ENCODE measurements at places on chromosomes 7 and 10.

DNA sequence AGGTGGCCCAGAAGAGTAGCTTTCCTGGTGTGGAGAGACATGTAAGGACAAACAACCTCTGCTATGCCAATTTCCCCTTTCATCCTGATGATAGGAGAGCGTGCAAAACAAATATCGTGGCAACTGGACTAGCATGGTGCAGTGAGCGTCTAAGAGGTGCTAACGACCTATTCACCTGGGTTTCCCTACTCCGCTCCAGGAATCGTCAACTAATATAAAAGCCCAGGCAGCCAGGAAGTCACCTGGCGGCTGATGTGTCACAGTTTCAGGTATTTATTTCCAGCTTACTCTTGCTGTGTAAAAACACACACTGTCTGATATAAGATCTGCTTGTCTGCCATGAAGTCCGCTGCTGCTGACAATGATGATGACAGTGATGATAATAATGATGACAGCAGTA lies 56.5 kb upstream of the EFCAB10 start:
- no peak for DNase-seq

GRCh38 chr10:29415876-29416275 lies 127.0 kb downstream of the LYZL1 start:
- no peak for DNase-seq

GRCh38 chr10:51233337-51234100 lies 159.2 kb downstream of the PRKG1 start:
- no peak for DNase-seq

DNA sequence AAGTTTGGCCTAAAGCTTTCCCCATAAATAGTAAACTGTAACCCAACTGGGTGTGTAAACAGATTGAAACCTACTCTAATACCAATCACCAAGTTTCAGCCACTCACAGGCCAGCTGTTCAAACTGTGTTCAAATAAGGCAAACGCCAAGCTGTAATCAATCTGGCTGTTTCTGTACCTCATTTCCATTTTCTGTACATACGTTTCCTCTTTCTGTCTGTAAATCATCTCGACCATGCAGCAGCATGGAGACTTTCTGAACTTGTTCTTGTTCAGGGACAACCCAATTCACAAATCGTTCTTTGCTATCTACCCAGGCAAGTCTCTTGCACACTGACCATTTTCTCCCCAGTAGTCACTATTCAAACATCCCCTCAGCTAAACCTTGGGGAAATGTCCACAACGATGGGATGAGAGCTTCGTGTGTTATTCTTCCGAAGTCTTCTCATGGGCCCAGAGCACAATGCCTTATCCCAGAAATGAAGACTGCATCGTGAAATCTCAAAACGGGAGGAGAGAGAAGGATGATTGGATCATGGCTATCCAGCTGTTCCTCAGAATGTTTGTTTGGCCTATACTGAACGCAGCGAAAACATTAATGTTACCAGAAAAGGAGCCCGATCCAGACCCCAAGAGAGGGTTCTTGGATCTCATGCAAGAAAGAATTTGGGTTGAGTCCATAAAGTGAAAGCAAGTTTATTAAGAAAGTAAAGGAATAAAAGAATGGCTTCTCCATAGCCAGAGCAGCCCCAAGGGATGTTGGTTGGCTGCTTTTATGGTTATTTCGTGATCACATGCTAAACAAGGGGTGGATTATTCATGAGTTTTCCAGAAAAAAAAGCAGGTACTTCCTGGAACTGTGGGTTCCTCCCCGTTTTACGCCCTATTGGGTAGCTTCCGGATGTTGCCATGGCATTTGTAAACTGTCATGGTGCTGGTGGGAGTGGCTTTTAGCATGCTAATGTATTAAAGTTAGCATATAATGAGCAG lies 86.2 kb downstream of the SLC16A9 start:
- no peak for DNase-seq

- no peak for DNase-seq
These were observed 208.4 kb upstream of the LRRTM3 start for GRCh38 chr10:66717231-66717981.

DNA sequence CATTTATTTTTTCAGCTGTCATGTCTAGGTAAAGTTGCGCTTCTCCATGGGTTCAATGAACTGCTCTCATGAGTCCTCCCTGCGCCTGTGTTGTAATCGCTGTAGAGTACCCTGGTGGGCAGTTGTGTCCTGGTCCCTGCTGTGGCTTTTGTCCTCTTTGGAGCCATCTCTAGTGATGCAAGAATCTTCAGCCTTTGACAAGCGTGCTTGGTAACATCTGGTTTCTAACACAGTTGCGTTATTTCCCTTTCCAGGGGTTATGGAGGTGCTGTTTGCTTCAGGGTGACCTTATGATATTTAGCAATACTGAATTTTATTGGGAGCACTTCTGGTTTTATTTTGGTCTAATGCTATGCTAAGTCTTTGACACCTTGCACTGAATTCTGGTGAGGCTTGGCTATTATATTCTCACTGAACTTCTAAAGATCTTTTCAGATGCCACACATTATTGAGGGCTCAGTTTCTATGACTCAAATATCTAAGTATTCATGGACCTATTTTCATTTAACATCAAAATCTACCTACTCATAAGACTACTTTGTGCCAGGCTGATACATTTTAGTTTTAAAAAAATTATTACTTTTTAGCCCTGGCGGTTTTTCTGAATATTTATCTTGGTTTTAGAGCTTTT lies 88.6 kb downstream of the FANK1 start:
- DNase-seq = no peak

DNA sequence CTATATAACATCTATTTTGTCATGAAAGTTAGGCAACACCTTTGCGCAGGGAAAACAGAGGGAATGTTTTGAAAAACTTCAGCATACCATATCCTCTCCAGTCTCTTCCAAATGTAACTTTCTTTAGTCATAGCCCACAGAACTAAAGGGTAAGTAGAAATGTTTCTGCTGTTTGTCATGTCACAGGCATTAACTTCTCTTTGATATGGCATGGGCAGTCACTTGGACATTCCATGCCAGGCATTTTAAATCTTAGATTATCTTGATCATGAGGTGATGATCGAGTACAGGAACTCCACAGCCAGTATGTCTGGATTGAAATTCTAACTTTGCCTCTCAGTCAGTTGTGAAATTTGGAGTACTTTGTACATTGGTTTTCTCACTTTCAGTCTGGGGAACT lies 27.5 kb upstream of the ETV1 start:
- DNase-seq = no peak
